ENCODE measurements at places on chromosomes 4 and X. TPM values are rescaled to one million over a fixed set of nuclear protein-coding genes. Genes with fewer than 3 reads are reported as not detected.

The RPS6KA3 gene
- 42.8 TPM for total RNA-seq

The SLIT2 gene
- total RNA-seq: 11.5 TPM

The IL15 gene
- 6.4 TPM for total RNA-seq

The INTU gene
- total RNA-seq: 8.3 TPM

The PAGE1 gene
- total RNA-seq: not detected

The SCRG1 gene
- total RNA-seq: 1.6 TPM

The SSX3 gene
- not detected for total RNA-seq

The SHROOM3 gene
- 67.3 TPM for total RNA-seq

The ADGRL3 gene
- 8.9 TPM for total RNA-seq

The NUP62CL gene
- 9.2 TPM for total RNA-seq

The BST1 gene
- total RNA-seq: 5.3 TPM

The SPANXB1 gene
- not detected for total RNA-seq

The GLUD2 gene
- total RNA-seq: 2.6 TPM

The C4orf50 gene
- total RNA-seq: 0.16 TPM

The PPP1R2C gene
- total RNA-seq: not detected

The FABP2 gene
- total RNA-seq: not detected

The SMPX gene
- not detected for total RNA-seq

The KLF3 gene
- total RNA-seq: 87.7 TPM

The FAM9B gene
- not detected for total RNA-seq

The KIF4A gene
- 0.35 TPM for total RNA-seq

The NSDHL gene
- 14.3 TPM for total RNA-seq

The DOK7 gene
- 7.0 TPM for total RNA-seq

The SPANXN3 gene
- total RNA-seq: not detected

The PF4V1 gene
- 1.0 TPM for total RNA-seq

The TCEAL5 gene
- total RNA-seq: 0.28 TPM

The POF1B gene
- 13.1 TPM for total RNA-seq

The KLHL34 gene
- total RNA-seq: 0.09 TPM

The KCTD8 gene
- total RNA-seq: 1.3 TPM

Measured in kidney (tissue), 22 donors.